ENCODE measurements at places on chromosomes 13 and 19. TPM values are rescaled to one million over a fixed set of nuclear protein-coding genes. Genes with fewer than 3 reads are reported as not detected.

GRCh38 chr19:41988947-41989346 is 5.1 kb downstream of the ATP1A3 start:
- DNase-seq: no peak

DNA sequence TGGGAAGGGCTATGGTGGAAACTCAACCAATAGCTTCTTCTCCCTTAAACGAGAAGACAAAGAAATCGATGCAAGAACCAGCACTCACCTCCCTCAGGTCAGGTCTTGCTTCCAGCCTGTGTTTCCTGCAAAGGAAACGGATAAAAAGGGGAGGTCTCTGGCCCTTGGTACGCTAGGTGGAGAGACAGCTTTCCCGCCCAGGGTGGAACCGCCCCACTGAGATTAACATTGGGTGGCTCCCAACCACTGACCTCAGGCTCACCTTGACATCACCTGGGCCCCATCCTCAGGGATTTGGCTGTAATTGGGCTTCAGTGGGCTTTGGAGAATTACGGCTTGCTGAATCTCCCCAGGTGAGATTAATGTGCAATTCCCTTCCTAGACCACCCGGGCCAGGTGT is at the start of gene NLRP7:
Gene NLRP7, minus strand, starts transcription at position 150 of the 400 bp plus-strand sequence.
- no peak for DNase-seq

Gene MISP3
- total RNA-seq: 0.34 TPM

DNA sequence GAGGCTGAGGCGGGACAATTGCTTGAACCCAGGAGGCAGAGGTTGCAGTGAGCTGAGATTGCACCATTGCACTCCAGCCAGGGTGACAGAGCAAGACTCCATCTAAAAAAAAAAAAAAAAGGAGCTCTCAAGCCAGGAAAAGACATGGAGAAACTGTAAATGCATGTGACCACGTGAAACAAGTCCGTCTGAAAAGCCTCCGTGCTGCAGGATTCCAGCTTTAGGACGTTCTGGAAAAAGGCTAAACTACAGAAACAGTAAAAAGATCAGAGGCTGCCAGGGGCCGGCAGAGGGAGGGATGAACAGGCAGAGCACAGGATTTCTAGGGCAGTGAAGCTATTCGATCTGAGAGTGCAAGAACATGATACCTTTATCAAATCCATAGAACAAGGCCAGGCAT is 40.7 kb upstream of the NDUFS7 start:
- DNase-seq: no peak

GRCh38 chr13:49357694-49358093 is 86.2 kb downstream of the CAB39L start:
- no peak for DNase-seq

GRCh38 chr13:61935710-61936109 is 520.1 kb upstream of the PCDH20 start:
- DNase-seq: no peak

- no peak for DNase-seq
These were observed 11.3 kb downstream of the FBXO27 start for GRCh38 chr19:39021063-39021462.

DNA sequence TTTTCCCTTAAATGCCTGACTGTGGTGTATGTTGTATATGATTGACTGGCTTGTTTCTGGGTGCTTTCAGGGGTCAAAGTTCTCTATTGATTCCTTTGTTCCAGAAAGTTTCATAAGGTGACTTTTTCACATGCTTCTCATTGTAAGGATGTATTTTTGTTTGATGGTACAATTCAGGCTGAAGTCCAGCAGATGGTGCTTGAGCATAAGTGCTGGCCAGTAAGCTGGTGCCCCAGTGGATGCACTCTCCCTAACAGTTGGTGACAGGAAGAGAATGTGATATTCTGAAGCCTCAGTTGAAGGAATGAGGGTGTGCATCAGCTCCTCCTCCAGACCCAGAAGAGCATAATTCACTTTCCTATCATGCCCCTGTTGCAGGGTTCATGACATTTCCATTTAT is 1941.6 kb upstream of the PRR20A start:
- no peak for DNase-seq

GRCh38 chr13:109465148-109465547 is 321.2 kb downstream of the IRS2 start:
- no peak for DNase-seq

GRCh38 chr13:110850006-110850405 is 64.9 kb downstream of the ANKRD10 start:
- no peak for DNase-seq

Gene MUC16
- not detected for total RNA-seq
